ENCODE measurements at places on chromosomes 13 and 19. TPM values are rescaled to one million over a fixed set of nuclear protein-coding genes. Genes with fewer than 3 reads are reported as not detected.

DNA sequence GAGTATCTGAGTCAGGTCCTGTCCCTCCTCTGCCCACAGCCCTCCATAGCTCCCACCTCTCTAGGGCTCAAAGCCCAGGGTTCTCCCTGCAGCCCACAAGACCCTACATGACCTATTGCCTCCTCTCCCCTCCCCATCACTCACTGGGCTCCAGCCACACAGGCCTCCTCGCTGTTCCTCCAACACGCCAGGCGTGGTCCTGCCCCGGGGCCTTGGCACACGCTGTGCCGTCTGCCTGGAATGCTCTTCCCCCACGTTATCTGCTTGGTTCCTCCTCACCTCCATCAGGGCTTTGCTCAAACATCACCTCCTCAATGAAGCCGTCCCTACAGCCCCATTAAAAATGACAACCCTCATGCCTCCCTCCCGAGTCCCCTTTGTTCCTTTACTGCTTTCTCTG, 21.1 kb downstream of the PTPRS start:
- DNase-seq, result no peak

Gene ZNF776
- 11.2 TPM for total RNA-seq

- no peak for DNase-seq
These were observed 744 bp upstream of the POU2F2 start for GRCh38 chr19:42132851-42133528.

- no peak for DNase-seq
These were observed 186.8 kb downstream of the NDFIP2 start for GRCh38 chr13:79667771-79668170.

- DNase-seq, result no peak
These were observed 81.9 kb downstream of the TUBGCP3 start for GRCh38 chr13:112506046-112506445.

GRCh38 chr19:15422296-15423075, 3.7 kb upstream of the AKAP8L start:
- no peak for DNase-seq

Gene FLT1
- total RNA-seq, result 12.5 TPM

DNA sequence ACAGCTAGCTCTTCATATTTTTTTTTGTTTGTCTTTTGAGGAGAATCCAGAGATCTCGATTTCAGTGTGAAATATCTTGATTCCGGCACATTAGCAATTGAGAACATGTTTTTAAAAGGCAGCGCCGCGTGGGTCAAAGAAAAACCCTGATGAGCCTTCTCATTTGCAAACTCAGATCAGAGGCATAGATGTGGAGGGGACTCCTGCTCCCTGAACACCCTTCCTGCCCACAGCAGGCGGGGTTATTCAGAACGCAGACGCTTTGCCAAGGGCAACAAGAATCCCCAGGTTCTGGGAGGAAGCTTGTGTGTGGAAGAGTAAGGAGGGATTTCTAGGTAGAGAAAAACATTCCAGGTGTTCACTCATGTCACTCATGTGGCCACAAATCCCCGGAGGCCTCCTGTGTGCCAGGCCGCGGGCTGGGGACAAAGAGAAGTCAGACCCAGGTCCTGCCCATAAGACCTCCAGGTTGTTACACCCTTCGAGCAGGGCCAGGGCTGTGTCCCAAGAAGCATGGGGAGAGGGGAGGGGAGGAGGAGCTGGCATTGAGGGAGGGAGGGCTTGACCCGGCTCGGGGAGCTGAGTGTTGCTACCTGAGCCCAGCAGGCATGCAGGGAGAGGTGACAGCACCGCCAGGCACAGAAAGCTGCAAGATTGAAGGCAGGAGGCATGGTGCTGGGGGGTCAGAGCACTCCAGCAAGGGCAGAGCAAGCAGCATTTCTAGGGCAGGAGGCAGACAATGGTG, 15.9 kb upstream of the IGLON5 start:
- DNase-seq, result no peak

- no peak for DNase-seq
These were observed at the start of gene IFNL4 for GRCh38 chr19:39248806-39249205. Gene IFNL4 (minus strand): TSS chr19:39248856.

DNA sequence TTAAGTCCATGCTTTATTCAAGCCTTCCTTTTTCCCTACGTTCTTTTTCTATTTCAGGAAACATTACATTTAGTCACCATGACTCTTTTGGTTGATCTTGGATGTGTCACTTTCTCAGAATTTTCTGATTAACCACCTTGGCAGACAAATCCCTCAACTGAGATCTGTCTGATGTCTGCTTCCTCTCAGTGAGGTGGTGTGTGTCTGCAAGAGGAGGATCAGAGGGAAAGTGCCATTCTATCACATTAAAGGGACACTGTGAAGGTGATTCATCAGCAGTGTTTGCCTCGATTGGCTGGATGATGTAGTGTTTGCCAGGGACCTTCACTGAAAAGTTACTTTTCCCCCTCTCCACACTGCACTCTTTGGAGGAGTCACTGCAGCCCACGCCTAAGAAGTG, 3.0 kb upstream of the CCNP start:
- DNase-seq, result no peak

DNA sequence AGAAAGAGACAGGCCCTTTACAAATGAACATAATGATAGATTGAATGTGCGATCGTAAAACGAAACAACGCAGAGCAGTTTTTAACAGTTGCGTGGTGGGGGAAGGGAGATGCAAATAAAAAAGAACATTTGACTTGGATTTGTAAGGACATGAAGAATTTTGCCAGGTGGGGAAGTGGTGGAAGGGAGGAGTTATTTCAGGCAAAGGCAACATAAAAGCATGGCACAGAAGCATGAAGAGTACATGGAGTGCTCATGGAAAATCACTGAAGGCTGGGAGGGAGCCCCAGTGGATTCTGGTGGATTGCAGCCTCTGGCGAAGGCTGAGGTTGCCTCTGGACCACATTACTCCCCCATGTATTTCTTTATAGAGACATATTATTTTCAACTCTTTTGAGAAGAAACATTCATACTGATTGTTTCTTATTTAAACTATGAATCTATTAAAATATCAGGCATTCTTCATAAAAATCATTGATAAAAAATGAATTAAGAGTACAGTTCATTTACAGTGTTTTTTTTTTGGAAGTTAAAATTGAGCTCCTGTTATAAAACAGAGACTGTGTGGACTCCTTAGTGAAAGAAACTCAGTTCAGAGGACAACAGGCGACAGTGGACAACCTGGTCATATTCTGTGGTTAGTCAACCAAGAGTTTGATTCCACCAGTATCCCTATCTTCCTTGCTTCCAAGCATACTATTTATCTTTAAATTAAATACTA, 57.5 kb downstream of the STARD13 start:
- DNase-seq, result no peak

- DNase-seq, result no peak
These were observed 71.1 kb upstream of the RFC3 start for GRCh38 chr13:33746867-33747266.

Gene OR10H1
- not detected for total RNA-seq

- no peak for DNase-seq
These were observed 2293.3 kb downstream of the PCDH9 start for GRCh38 chr13:64936879-64937278.

- no peak for DNase-seq
These were observed 685 bp downstream of the LENG9 start for GRCh38 chr19:54462655-54463530.

Gene SPC24
- 1.5 TPM for total RNA-seq

- no peak for DNase-seq
These were observed 2.6 kb downstream of the ACSBG2 start for GRCh38 chr19:6138066-6138465.

Gene FFAR2
- total RNA-seq, result not detected
